Posterior cingulate gyrus (tissue), 11 donors: ENCODE measurements at places on chromosomes 3 and 15.

DNA sequence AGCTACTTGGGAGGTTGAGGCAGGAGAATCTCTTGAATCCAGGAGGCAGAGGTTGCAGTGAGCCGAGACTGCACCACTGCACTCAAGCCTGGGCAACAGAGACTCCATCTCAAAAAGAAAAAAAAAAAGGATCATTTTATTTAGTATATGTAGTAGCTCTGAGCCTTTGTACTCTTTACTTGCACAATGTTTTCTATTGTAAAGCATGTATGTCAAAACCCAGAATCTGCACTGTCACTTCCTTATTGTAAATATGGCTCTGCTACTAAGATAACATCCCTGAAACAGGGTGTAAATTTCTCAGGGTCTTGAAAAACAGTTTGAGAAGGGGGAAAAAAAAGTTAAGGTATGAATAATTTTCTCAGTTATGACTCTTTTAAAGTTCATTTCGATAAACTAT is 35.1 kb downstream of the SLMAP start:
- no peak for DNase-seq

- no peak for DNase-seq
These were observed 85.0 kb downstream of the TM4SF4 start for GRCh38 chr3:149559525-149559924.

- DNase-seq = peak; percentile 87
These were observed 41.0 kb upstream of the ROPN1 start for GRCh38 chr3:124032881-124033359.

DNA sequence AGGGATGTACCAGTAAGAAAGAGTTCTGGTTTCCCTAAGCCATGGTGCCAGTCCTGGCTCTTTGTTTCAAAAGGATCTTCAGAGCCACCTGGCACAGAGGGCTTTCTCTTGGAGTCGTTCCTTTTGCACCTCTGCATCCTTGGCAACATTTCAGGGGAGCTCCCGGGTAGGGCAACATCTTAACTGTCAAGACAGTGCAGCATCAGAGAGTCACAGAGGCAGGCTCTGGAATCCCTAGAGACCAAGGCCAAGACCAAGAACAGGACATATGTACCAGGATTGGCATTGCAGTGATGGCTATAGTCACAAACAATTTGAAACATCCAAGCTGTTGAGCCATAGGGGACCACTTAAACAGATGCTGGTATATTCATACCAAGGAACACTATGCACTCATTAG is 129.4 kb upstream of the ADPGK start:
- DNase-seq = no peak

- no peak for DNase-seq
These were observed 60.5 kb upstream of the TFRC start for GRCh38 chr3:196142202-196142956.

DNA sequence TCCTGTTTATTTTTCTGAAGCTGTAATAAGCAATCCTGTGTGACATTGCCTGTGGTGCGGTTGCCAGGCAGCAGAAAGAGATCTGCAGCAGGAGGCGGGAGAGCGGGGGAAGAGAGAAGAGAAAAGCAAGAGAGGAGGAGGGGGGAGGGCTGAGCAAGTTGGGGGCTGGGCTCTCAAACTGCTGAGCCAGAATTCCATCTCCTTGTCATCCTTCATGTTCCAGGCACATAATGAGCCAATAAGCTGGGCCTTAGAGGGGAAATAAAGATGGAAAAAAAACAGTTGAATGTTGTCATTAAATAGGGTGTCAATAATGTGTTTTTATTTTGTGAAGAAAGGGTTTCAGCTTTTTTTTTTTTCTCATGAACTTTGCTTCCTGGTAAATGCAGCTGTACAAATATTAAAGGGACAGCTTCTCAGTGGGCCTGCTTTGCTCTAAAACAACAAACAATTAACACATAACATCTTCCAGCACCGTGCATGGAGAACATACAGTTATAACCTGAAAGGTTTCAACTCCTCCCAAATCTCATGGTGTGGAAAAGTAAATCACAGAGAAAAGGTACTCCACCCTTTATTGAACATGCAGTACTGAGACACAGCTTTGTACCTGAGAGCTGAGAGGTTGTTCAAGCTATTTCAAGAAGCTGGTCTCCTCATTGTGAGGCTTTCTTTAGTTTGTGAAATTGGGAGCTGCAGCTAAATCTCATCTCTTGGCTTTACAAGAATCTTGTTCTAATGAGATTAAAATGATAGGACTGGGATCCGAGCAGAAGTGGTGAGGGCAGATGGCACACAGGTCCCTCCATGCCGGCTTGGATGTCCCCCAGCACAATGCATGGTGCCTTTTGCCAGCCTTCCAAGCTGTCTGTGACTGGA is 451.1 kb upstream of the KCNMB2 start:
- peak; percentile 96 for DNase-seq

DNA sequence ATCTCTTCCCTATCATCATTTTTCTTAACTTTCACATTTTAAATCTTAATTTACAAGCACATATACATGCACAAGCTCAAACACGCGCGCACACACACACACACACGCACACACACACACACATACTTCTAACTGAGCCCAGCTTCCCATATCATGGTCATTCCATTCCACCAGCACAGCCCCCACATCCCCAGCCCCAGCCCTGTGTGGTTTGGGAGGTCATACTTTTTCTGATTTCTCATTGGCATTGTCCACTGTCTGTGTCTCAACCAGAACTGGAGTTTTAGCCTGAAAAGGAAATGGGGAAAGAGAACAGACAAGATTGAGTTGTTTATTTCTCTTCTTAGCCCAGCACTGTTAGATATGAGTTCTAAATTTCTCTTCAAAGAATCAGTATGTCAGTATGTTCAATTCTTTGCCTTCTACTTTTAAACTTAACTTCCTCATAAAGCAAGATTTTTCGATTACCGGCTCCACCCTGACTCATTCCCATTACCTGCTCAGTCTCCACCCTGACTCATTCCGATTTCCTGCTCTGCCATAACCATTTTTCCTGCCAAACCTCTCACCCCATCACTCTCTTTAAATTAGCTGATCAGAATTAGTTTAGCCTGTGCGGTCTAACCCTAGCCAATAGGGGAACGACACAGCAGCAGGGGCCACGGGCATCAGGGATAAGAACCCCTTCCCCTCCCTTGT is 6.4 kb downstream of the IQCF1 start:
- DNase-seq = no peak
